Globus pallidus (tissue), 1 donor: ENCODE measurements at places on chromosomes 6 and 20.
A peak's percentile ranks its signal among the peaks of the same experiment; 100 is the strongest.

GRCh38 chr20:61819921-61820825, 245.5 kb downstream of the TAF4 start:
- no peak for DNase-seq

DNA sequence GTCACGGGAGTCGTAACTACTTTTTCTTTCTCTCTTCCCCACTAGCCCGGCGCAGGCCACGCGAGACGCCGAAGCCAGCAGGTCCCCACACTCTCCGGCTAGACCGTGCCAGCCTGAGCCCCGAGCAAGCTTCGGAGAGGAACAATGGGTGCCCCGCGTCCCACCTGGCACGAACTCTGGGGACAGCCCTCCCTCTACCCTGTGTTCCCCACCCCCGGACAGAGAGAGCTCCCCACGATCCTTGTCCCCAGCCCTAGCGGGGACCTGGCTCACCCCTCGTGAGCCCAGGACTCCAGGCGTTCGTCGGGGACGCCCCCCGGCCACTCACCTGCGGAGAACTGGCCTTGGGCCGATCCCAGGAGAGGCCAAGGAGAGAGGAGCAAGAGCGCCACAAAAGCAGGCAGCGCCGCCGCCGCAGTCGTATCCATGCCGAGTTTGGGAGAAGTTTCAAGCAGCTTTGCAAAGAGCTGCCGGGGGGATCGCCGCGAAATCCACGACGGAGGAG, 416 bp downstream of the PTPRK start:
- peak; percentile 75 for DNase-seq

- no peak for DNase-seq
Observed at GRCh38 chr20:22819112-22819511, 216.0 kb upstream of the SSTR4 start.

DNA sequence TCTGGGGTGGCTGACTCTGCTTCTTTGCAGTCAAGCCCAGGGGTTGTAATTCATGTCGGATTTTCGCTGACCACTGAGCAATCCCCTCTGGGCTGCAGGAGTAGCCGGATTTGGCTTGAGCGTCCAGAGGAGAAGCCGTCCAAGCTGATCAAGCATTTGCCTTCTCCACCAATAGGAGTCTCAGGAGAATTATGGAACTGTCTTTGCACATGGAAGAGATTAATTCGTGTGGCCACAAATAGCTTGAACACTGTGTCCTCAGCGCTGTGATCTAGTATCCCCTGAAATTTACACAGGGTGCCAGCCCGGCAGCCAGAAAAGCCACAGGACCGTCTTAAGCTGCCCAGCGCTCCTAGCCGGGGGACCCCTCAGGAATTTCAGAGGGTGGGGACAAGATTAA, 37.1 kb downstream of the EYA2 start:
- no peak for DNase-seq

DNA sequence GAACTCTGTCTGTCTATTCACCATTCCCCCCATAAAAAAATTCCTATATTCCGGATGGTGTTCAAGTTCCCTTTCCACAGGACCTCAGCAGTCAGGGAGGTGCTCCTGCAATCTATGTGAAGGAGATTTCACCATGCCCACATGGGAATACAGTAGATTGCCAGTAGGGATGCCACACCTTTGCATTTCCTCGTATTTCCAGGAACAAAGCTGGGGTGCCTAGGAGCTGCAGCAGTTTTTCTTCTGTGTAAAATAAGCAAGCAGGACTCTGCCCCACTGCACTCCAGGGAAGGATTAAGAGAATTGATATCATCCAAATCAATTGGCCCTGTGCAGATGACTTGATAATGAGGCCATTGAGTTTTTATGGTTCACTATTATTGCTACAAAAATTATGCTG, 7.4 kb upstream of the KIF16B start:
- DNase-seq: no peak

- DNase-seq: no peak
Observed at GRCh38 chr6:31168606-31169005, 1.9 kb downstream of the POU5F1 start.

DNA sequence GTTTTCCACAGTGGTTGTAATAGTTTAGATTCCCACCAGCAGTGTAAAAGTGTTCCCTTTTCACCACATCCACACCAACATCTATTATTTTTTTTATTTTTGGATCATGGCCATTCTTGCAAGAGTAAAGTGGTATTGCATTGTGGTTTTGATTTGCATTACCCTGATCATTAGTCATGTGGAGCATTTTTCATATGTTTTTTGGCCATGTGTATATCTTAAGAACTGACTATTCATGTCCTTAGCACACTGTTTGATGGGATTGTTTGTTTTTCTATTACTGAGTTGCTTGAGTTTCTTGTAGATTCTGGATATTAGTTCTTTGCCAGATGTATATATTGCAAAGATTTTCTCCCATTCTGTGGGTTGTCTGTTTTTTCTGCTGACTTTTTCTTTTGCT, 820.1 kb downstream of the TENT5A start:
- no peak for DNase-seq

GRCh38 chr6:90610301-90610750, 23.5 kb upstream of the MAP3K7 start:
- DNase-seq: peak; percentile 8

GRCh38 chr6:41649596-41649995, 11.3 kb downstream of the MDFI start:
- no peak for DNase-seq
